Upper lobe of left lung (tissue), 6 donors: ENCODE measurements at places on chromosomes 16 and 17. TPM values are rescaled to one million over a fixed set of nuclear protein-coding genes. Genes with fewer than 3 reads are reported as not detected.

DNA sequence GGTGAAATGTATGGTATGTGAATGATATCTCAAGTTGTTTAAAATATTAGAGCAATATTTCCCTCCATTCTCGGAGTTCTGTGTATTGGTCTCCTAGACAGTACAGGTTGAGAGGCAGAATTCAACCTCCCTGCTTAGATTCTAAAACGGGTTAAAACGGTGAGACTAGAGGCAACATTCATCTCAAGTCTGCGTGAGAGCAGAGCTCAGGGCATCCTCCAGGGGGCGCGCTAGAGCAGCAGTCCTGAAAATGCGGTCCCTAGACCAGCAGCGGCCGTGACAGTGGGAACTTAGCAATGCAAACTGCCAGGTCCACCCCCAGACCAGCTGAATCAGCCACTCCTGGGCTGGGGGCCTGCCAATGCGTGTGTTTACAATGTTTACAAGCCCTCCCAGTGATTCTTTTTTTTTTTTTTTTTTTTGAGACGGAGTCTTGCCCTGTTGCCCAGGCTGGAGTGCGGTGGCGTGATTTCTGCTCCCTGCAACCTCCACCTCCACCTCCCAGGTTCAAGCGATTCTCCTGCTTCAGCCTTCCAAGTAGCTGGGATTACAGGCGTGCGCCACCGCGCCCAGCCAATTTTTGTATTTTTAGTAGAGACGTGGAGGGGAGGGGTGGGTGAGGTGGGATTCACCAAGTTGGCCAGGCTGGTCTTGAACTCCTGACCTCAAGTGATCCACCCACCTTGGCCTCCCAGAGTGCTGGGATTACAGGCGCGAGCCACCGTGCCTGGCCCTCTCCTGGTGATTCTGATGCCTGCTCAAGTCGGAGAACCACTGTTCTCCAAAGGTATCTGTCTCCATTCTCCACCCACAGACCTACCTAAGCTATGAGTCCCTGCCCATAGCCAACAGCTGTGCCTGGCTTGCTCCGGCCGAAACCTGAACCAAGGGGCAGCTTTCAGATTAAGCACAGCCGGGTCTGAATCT lies 24.2 kb downstream of the KLHL36 start:
- H3K4me1 ChIP-seq, result peaks cover 5% of the 10 kb centered on the region
- H3K36me3 ChIP-seq, result no peaks in the 10 kb centered on the region
- DNase-seq, result peak; percentile 86
- no peak overlapping the region for H3K4me3 ChIP-seq
- no peak overlapping the region for H3K27ac ChIP-seq
- no peaks in the 10 kb centered on the region for H3K27me3 ChIP-seq

DNA sequence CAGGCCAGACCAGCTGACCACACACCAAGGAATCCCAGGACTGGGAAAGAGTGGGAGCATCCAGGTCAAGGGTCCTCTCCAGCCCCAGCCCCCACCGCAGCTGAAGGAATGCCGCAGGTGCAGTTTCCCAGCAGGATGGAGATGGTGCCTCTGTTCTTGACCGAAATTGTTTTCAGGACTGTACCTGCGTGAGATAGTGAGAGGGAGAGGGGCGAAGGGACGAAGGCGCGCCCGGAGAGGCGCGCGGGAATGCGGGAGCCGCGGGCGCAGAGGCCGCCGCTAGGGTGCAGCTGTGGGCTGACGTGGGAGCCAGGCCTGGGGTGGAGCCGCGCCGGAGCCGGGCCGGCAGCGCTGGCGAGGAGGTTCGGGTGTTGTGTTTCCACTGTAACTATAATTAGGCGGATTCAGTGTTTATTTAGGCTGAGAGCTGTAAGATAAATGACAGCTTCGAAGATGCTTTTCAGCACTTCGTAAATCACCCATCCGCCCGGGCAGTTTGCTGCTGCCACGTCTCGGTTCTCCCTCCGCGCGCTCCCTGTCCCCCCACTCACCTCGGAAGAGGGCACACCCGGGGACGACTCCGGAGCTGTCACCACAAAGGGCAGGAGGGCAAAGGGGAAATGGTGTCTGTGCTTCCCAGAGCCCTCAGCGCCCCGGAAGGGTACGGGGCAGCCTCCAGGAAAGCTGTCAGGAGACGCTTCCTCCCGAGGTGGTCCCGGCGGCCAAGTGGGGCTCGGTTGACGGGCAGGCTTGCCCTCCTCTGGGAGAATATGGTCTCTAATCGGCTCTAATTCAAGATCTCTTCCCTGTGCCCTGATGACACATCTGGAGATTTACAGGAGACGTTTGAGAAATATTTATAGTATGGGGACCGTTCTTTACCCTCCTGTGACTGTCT lies 38.2 kb downstream of the HOXB1 start:
- H3K36me3 ChIP-seq, result no peaks in the 10 kb centered on the region
- H3K27me3 ChIP-seq, result peaks cover 4% of the 10 kb centered on the region
- H3K4me1 ChIP-seq, result peaks cover 18% of the 10 kb centered on the region
- DNase-seq, result peak; percentile 38

- no peaks in the 10 kb centered on the region for H3K36me3 ChIP-seq
- no peak overlapping the region for H3K4me3 ChIP-seq
- no peaks in the 10 kb centered on the region for H3K4me1 ChIP-seq
- no peak for DNase-seq
- no peak overlapping the region for H3K27ac ChIP-seq
These were observed 14.4 kb downstream of the THUMPD1 start for GRCh38 chr16:20727181-20727580.

The HOXB7 gene
- 1.1 TPM for total RNA-seq

DNA sequence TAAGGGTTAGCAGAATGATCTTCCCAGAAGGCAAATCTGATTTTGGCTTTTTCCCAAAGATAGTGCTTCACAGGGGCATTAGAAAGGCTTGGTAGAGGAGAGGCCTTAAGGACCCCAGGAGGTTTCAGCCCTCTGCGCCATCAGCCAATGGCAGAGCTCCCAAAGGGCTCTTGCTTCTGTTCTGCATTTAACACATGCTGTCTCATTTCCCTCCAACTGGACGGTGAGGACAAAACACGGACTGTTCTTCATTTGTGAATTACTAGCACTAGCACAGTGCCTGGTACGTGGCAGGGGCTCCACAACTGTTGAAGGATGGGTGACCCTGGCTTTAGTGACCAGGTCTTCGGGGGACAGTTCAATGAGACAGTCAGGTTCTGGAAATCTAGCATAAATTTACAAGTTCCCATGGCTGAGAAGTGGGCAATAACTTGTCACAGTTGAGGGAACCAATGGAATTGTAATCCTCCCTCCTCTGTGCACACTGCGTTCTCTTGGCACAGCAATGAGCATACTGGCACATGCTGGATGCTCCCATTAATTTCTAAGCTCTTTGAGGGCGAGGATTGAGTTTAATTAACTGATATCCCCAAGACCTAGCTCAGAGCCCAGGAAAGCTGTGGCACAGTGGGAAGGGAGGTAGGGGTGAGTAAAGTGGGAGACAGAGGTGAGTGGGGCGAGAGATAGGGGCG lies 45.4 kb downstream of the COG7 start:
- H3K27me3 ChIP-seq, result no peaks in the 10 kb centered on the region
- no peak overlapping the region for H3K4me3 ChIP-seq
- H3K4me1 ChIP-seq, result peaks cover 4% of the 10 kb centered on the region
- H3K36me3 ChIP-seq, result peaks cover 50% of the 10 kb centered on the region
- H3K27ac ChIP-seq, result no peak overlapping the region
- DNase-seq, result no peak

- no peak overlapping the region for H3K4me3 ChIP-seq
- H3K27ac ChIP-seq, result no peak overlapping the region
- H3K36me3 ChIP-seq, result no peaks in the 10 kb centered on the region
- DNase-seq, result no peak
- H3K27me3 ChIP-seq, result peaks cover 10% of the 10 kb centered on the region
These were observed 7.5 kb upstream of the OR1F1 start for GRCh38 chr16:3180445-3180878.

GRCh38 chr17:17900615-17901520 lies 64.1 kb upstream of the SREBF1 start:
- H3K4me1 ChIP-seq, result peaks cover 36% of the 10 kb centered on the region
- peak overlapping the region; percentile 45 for H3K27ac ChIP-seq
- no peak overlapping the region for H3K4me3 ChIP-seq
- H3K36me3 ChIP-seq, result peaks cover 4% of the 10 kb centered on the region
- no peak for DNase-seq

DNA sequence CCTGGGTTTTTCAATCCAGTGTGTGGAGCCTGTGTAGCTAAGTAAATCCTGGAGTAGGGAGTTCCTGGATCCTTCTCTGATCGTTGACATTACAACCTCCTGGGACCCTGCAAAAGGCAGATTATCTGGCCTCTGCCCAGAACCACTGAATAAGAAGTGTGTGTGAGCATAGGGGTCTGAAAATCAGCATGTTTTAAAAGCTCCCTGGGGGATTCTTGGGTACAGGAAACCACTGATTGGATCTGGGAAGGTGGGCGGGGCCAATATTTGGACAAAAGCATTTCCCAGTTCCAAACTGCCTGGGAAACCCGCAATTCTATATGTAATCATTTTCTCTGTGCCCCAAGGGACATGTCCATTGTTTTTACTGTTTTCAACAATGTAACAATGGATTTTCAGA lies 27.2 kb upstream of the BEAN1 start:
- no peaks in the 10 kb centered on the region for H3K36me3 ChIP-seq
- no peaks in the 10 kb centered on the region for H3K4me1 ChIP-seq
- H3K27ac ChIP-seq, result no peak overlapping the region
- H3K27me3 ChIP-seq, result no peaks in the 10 kb centered on the region

GRCh38 chr16:12096157-12096777 lies 119.7 kb downstream of the SNX29 start:
- H3K27me3 ChIP-seq, result no peaks in the 10 kb centered on the region
- H3K4me1 ChIP-seq, result peaks cover 46% of the 10 kb centered on the region

GRCh38 chr17:74749279-74750038 lies 1.0 kb downstream of the NHERF1 start:
- H3K36me3 ChIP-seq, result no peaks in the 10 kb centered on the region
- peak; percentile 90 for DNase-seq
- H3K4me3 ChIP-seq, result peak overlapping the region; percentile 72
- H3K4me1 ChIP-seq, result peaks cover 78% of the 10 kb centered on the region

The OTOP3 gene
- total RNA-seq, result not detected

DNA sequence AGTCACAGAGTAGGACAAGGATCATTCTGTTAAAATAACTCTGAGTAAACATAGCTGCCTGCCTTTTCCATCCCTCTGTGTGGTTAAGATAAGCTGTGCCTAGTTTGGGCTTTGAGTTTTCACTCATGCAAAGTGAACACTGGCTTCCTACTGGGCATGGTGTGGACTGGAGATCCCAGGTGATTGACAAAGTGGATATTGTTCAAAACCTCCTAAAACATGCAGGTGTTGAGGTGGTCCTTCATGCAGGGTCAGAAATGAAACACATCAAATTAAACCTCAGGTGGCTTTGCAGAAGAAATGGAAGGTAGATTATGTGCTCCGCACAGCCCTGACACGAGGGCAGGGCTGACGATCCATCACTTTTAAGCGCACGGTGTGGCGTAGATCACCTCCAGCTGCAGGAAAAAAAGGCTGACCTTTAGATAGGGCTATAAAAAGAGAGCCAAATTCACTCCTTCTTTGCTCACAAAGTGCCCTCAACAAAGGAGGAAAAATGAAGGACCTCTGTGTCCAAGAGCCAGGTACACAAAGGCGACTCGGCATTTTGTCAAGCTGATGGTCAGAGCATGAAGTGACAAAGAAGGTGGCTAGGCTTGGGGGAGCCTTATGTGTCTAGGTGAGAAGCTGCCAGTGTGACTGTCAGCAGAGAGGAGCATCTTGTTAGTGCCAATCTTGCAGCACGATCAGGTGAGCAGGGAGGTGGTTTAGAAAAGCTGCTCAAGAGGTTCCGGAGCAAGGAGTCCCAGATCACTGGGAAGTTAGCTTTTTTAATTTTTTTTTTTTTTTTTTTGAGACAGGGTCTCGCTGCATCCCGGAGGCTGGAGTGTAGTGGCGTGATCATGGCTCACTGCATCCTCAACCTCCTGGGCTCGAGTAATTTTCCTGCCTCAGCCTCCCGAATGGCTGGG lies 19.9 kb upstream of the ITPRIPL2 start:
- no peak overlapping the region for H3K4me3 ChIP-seq
- H3K4me1 ChIP-seq, result peaks cover 5% of the 10 kb centered on the region
- H3K36me3 ChIP-seq, result no peaks in the 10 kb centered on the region

DNA sequence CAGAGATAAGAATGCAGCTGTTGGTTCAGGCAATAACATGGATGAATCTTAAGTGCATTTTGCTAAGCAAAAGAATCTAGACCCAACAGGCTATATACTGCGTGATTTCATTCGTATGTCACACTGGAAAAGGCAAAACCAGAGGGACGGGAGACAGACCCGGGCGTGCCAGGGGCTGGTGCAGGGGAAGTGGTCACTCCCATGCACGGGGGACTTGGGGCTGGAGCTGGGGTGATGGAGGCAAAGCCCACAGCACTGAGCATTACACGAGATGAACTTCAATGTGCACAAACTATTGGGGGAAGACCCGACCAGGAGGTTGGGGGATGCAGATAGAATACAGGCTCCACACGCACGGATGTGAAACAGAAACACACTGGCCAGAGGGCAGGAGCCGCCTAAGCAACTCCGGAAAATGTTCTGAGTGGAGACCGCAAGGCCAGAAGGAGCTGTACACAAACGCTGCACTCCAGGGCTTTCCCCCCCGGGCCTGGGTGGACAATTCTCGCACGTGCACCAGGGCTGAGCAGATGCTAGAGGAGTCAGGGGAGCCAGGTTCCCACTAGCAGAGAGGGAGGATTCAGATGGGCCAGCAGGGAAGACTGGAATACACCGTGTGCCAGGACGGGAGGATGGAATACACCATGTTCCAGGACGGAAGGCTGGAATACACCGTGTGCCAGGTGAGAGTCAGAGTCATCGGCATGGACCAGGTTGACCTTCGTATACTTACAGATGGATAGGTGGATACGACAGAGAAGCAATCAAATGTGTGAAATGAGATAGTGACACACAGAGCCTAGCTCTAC lies 11.3 kb downstream of the LMF1 start:
- no peaks in the 10 kb centered on the region for H3K27me3 ChIP-seq
- H3K27ac ChIP-seq, result no peak overlapping the region
- peaks cover 11% of the 10 kb centered on the region for H3K4me1 ChIP-seq
- no peak overlapping the region for H3K4me3 ChIP-seq

DNA sequence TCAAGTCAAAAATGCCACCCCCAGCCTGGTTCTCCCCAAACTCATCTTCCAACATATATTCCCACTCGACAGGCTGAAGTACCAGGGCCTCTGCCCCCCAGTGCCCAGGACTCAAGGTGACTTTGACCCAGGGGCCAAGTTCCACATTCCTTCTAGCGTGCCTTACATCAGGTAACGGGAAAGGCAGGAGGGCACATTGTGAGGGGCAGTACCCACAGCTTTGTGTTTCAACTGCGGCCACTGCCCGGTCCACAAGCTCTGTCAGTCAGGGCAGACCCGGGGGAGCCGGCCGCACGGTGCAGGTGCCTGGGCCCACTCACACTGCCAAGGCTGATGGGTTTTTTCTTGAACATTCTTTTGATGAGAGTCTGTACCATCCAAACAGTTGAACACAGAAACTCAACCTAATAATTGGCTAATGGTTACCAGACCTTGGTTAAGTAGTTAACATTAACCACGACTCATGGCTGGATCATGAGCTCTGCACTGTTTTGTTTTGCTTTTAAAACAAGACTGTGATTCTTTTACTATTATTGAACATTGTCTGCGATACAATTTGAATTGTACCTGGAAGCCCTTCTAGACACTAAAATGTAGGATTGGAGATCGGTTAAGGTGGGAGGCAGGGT lies 17.6 kb downstream of the ACE start:
- no peak overlapping the region for H3K4me3 ChIP-seq
- H3K27me3 ChIP-seq, result no peaks in the 10 kb centered on the region
- H3K36me3 ChIP-seq, result no peaks in the 10 kb centered on the region
- H3K27ac ChIP-seq, result no peak overlapping the region
- peak; percentile 77 for DNase-seq
- peaks cover 28% of the 10 kb centered on the region for H3K4me1 ChIP-seq

GRCh38 chr17:13594762-13595598 lies 6.7 kb downstream of the HS3ST3A1 start:
- H3K36me3 ChIP-seq, result no peaks in the 10 kb centered on the region
- no peak overlapping the region for H3K27ac ChIP-seq
- DNase-seq, result peak; percentile 80
- no peaks in the 10 kb centered on the region for H3K27me3 ChIP-seq

The PMP22 gene
- 125 TPM for total RNA-seq
